ENCODE measurements at places on chromosomes 5 and 9.

GRCh38 chr5:135429301-135430134, 17.6 kb downstream of the DCANP1 start:
- peak; percentile 83 for DNase-seq

- no peak for DNase-seq
These were observed 393.6 kb upstream of the IZUMO3 start for GRCh38 chr9:24939109-24939850.

- no peak for DNase-seq
These were observed 26.4 kb downstream of the AMBP start for GRCh38 chr9:114051706-114052105.

GRCh38 chr9:69673311-69673640, 1.1 kb upstream of the APBA1 start:
- DNase-seq, result no peak

DNA sequence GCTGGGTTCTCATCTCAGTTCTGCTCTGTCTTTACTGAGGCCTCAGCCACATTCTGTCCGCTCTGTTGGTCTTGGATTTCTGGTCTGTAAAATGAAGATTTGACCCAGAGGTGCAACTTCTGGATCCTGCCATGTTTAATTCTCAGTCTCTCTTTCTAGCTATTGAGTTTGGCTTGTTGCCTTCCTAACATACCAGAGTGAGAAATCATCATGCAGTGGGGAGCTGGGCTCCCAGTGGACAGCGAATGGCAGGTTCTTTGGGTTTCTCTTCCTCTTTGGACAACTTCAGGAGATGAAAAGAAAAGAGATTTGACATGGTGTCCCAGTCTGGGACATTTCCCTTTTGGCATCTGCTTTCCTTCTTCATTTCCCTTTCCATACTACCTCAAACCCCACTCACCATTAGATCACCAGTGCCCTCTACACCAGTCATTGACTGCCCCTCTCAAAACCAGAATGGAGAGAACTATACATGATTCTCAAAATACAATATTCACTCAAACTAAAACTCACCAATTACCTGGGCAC, 334.7 kb downstream of the ACTL7B start:
- DNase-seq, result no peak

DNA sequence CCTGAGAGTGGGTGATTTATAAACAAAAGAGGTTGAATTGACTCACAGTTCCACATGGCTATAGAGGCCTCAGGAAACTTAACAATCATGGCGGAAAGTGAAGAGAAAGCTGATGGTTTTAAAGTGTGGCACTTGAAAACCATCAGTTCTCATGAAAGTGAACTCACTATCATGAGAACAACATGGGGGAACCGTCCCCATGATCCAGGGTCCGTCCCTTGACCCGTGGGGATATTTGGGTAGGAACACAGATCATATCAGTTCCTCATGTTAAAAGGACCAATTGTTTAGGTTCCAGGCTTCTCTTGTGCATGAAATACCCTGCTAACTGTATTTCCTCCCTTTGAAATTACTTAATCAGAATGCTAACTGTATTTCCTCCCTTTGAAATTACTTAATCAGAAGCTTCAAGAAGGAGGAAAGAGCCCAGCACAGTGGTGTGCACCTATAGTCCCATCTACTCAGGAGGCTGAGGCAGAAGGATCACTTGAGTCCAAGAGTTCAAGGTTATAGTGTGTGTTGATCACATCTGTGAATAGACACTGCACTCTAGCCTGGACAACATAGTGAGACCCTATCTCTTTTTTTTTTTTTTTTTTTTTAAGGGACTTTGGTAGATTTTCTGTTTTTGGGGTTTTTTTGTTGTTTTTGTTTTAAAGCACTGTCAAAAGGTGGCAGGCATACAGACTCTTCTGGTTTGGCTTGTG, 24.8 kb downstream of the TTC1 start:
- no peak for DNase-seq

DNA sequence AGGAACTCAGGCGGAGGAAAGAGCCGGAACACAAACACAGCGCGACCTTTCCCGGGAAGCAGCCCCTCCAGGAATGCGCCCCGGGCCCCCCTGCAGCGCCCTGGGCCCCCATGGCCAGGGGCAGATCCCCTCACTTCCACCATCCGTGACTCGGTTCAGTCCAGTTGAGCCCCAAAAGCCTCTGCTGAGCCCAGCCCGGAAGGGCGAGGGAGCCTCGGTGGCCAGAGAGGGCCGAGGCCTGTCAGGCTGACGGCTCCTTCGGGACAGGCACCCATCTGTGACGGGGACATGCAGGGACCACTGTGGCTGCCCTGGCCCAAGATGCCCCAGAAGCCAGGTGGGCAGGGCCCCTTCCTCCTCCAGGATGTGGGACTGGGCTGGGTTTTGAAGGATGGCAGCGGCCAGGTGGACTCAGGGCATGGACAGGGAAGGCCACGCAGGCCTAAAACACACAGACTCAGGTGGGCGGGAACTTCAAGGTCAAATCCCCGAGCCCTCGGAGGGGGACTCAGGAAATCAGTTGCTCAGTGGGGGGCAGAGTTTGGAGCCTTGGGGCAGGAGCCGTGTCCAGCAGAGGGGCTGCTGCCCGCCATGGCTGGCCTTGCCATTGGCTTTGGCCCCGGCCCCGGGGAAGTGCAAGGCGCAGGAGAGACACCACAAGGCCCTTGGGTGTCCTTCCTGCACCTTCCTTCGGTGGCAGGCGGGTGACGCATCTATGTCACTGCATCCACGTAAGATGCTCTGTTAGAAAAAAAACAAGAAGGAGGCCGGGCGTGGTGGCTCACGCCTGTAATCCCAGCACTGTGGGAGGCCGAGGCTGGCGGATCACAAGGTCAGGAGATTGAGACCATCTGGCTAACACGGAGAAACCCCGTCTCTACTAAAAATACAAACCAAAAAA, 29.7 kb upstream of the ABO start:
- no peak for DNase-seq

DNA sequence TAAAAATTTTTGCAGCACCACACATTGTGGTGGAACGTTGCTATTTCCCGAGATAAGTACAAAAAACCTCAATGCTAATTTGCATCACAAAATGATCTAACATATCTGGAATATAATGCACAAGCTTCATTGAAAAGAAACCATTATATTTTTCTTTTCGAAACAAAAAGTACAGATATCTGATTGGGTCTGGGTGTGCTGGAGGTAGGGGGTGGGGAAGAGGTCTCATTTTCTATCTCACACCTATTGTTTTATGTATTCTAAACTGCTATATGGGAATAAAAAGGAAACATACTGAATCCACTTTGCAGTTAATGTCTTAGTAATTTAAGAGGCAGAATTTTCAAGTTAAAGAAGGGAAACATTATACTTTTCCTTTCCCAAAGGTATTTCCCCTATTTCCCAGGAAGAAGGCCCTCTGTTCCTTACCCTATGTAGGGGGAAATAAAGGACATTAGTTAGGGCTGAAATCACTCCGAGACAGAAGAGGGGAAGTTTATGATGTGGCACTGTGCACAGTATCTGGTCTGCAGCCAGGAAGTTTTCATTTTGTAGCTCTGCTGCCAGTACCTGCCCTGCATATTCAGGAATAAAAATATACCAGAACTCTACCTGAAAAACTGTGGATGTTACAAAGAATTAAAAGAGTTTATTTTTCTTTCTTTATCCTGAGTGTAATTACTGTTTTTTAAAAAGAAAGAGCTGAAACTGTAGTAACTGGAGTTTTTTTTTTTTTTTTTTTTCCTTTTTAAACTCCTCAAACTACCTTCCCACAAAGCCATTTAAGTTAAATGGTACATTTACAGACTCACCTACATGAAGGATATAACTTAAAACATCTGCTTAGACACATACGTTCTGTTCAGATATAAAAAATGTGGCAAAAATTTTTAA, 7.4 kb downstream of the MEF2C start:
- no peak for DNase-seq

DNA sequence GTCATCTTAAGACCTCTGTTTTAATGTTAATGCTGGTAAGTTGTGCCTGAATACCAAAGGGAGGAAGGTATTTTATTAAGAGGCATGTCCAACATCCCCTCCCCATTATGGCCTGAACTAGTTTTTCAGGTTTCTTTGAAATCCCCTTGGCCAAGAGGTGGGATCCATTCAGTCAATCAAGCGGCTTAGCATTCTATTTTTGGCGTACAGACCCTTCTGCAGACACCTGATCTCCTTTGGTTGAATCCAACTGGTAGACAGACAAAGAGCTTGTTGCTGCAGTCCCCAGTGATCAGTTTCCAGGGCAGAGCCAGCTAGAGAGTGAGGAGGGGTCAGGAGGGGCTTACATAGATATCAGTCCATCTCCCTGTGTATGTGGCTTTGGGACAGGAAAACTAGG, 7.9 kb upstream of the KCNMB1 start:
- DNase-seq, result no peak

- DNase-seq, result no peak
These were observed 7.6 kb upstream of the RIC1 start for GRCh38 chr9:5621327-5621726.

GRCh38 chr9:109894921-109895758, 115.1 kb downstream of the PALM2AKAP2 start:
- DNase-seq, result no peak

- no peak for DNase-seq
These were observed 5.6 kb upstream of the RNF44 start for GRCh38 chr5:176542596-176543427.

DNA sequence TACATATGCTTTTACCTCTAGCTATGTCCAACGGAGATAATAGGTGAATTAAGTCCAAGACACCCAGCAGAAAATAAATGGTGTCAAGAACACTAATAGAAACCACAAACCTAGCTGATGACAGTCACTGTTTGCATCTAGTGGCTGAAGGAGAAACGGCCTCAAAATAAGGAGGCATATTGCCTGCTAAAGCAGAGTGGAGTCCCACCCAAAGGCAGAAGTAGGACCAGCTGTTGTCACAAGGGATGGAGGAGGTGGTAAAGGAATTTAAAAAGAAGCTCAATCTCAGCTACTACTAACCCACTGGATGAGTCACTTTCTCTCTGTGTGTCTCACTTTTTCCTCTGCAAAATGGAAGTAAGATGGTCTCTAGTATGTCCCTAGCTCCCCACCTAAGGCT, 224.3 kb downstream of the GRIA1 start:
- DNase-seq, result no peak

- DNase-seq, result no peak
These were observed 339.4 kb downstream of the CHSY3 start for GRCh38 chr5:130243641-130244040.

Measured in left lung (tissue), 14 donors.